ENCODE measurements at places on chromosomes 7 and 10.

- no peak for DNase-seq
Measured at GRCh38 chr10:7184660-7185366, 226.0 kb downstream of the SFMBT2 start.

DNA sequence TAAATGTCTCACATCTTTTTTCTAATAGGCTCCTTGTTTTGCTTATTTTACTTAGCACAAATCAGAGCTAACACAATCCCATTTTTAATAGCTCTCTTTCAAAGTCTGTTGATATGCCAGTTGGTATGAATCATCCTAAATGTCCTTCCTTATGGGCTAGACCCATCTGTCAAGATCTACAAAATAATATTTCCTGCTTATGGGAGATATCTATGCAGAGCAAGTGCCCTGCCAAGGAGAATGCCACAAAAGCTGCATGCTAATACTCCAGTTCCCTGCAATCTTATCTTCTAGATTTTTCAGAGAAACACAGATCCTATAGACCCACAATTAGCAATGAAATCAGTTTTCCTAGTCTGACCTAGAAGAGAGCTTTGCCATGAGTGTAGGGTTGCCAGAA lies 230.8 kb upstream of the NPVF start:
- no peak for DNase-seq

DNA sequence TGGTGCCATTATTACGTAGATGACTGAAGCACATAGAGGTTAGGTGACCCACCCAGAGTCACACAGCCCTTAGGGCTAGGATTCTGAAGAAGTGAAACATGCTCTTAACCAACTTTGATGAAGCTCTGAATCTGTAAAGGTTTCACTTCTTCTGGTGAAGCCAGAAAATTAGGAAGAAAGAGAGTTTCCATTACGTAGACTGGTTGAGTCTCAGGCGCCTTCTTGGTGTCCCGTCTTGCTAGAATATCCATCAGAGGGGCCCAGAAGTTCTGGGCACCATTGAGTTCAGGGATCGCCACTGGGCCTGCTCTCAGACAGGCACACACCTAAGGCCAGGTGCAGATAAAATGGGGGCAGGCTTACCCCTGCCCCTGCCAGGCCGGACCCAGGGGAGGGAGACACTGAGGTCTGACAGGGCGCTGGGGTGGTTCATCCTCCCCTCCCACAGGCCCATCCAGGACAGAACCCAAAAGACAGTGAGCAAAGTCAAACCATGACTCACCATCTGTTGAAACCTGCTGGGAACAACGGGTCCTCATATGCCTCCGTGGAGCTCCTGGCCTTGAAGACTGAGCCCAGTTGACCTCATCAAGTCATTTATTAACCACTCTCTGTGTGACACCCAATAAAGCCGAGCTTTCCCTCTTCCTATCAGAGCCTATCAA lies 33.2 kb downstream of the DRGX start:
- no peak for DNase-seq

- DNase-seq: no peak
Measured at GRCh38 chr7:23852135-23852534, 142.1 kb downstream of the STK31 start.
